ENCODE measurements at places on chromosomes 11 and 22.

DNA sequence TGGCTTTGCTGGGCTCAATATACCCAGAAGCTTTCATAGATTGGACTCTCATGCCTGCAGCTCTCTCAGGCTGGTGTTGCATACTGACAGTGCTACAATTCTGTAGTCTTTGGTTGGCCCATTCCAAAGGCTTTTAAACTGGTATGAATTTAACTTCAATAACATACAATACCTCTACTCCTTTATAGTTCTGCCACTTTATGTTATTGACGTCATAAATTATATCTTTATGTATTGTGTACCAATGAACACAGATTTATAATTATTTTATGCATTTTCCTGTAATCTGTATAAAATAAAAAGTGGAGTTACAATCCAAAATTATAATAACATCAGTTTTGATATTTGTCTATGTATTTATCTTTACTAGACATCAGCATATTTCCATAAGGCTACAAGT is 16.2 kb downstream of the PATE2 start:
- no peak for DNase-seq

- no peak for DNase-seq
Measured at GRCh38 chr11:67538823-67539505, 15.7 kb upstream of the CABP2 start.

DNA sequence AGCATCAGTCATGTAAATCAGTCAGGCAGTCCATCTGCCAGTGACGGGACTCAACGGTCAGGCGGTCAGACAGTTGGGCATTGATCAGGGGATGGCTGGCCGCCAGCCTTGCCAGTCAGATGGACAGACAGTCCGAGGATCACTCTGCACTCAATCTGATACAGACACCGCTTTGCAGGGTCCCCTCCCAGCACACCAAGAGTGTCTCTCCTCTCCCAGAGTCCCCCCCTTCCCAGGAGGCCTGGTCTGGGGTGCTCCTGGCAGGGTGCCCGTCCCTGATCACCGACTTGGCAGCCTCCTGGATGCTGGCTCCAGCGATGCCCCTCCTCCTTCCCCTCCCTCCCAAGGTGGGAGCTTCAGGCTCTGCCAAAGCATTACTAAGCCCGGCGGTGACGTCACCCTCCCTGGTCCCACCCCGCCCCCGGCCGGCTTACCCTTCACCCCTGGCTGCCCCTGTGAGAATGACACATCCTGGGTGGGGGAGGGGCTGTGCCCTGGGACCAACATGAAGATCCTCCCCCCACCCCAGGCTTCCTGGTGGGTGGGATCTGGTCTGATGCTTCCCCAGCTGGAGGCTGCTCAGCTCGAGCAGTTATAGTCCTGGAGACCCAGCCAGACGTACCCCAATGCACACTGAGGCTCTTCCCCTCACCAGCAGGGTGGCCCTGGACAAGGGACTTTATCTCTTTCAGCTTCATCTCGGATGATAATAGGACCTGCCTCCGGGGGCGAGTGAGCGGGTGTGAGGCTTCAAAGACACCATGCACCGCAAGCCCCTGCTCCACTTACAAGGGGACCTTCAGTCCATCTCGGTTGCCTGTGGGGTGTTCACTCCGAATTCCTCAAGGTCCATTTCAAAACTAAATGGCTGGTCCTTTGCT is 69.2 kb downstream of the CD82 start:
- peak; percentile 74 for DNase-seq

DNA sequence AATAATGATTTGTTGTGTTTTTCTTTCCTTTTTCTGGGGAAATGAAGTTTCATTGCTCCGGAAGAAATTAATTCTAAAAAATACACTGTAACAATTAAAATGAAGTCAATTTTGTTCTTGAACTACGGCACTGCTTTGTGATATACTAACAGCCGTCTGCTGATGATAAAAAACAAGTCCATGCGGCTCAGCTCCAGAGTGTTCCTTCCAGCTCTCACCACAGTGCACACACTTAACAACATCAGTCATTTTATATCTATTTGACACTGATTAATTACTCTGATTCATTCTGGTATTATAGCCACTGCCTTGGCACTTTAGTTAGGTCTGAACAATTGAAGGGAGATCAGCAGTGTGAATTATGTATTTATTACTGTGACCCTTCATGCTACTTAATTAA is 97.4 kb upstream of the SLC6A5 start:
- no peak for DNase-seq

- no peak for DNase-seq
Measured at GRCh38 chr11:78935398-78936068, 360.9 kb upstream of the NARS2 start.

- no peak for DNase-seq
Measured at GRCh38 chr11:19828382-19829108, 115.9 kb downstream of the NAV2 start.

DNA sequence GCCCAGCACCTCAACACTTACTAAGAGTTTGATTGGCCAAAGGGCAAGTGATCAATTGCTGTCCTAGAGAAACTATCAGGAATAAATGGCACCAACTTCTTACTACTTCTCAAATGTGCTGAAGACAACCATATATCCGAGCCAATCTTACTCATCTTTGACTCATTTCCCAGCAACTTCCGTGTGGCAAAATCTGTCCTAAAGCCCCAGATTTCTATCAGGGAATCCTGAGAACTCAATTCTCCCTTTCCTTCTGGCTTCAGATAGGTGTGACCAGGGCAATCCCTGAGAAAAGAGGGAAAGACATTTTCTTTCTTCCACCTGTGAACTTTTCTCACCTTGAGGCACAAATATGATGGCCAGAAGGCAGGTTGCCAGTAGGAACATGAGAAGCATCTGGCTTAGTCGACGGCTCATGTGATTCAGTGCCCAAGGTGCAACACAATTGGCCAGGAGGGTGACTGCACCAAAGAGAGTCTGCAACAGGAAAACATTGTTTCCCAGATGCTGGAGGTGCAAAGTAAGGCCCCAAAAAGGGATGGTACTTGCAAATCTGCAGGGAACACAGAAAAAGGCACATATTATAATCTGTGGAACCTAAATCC is 21.8 kb upstream of the SLC22A24 start:
- no peak for DNase-seq

DNA sequence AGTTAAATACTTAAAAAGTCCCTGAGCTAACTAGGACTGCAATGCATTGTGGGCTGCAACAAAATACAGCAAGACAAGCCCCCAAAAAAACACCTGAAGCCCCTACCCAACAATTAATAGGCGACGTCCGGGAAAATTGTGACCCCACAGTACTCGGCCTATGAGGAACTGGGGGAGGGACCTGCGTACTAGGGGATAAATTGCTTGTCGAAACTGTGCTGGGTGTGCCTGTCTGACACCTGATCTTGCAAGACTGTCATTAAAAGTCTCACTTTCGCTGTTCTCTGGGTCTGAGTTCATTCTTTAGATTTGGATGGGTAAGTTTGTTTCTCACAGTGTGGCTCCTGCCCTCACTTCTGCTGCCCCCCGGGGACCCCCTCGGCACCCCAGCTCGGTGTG is 15.2 kb downstream of the TANGO2 start:
- DNase-seq: no peak

- no peak for DNase-seq
Measured at GRCh38 chr11:126233391-126233790, 21.8 kb downstream of the FAM118B start.

DNA sequence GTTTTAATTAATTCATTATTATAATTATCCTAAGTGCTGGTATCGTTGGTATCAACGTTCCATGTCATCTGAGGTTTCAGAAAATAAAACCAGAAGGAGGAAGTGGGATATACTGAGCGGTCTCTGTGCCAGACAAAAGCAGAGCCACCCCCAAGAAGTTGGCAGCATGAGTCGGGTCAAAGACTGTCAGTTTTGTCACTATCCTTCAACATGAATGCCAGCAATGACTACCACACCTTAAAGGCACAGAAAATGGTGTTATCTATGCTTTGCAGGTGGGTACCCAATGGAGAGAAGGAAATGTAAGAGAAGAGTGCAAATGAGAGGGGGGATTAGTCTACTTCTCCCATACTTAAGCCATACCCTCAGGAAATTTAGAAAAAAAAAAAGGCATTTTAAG is 408.5 kb downstream of the OPCML start:
- DNase-seq: no peak

- DNase-seq: no peak
Measured at GRCh38 chr22:50287731-50288130, 17.6 kb upstream of the MAPK11 start.

DNA sequence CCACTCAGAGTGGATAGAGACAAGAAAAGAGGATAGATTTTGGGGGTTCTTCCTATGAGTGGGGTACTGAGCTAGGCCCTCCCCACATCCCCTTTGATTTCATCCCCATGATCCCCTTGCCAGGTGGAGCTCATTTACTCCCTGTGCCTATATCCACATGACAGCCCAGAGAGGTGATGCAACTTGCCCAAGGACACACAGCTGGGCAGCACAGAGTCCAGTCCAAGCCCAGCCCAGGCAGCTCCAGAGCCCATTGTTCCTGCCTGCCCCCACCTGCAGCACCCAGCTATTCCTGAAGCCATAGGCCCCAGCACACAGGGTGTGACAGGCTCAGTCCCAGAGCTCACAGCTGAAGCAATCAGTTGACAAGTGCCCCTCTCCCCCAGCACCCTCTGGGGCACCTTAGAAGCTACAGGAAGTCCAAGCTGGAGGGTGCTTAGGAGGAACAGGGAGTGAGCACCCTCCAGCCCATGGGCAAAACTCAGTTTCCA is 41.7 kb downstream of the SHISAL1 start:
- DNase-seq: no peak

- no peak for DNase-seq
Measured at GRCh38 chr11:12542186-12542935, 131.9 kb upstream of the TEAD1 start.

GRCh38 chr22:35708453-35708852 is 9.2 kb upstream of the APOL5 start:
- no peak for DNase-seq

GRCh38 chr11:31764766-31765165 is 46.4 kb downstream of the PAX6 start:
- DNase-seq: no peak

GRCh38 chr11:88360141-88360540 is 22.6 kb upstream of the CTSC start:
- no peak for DNase-seq

DNA sequence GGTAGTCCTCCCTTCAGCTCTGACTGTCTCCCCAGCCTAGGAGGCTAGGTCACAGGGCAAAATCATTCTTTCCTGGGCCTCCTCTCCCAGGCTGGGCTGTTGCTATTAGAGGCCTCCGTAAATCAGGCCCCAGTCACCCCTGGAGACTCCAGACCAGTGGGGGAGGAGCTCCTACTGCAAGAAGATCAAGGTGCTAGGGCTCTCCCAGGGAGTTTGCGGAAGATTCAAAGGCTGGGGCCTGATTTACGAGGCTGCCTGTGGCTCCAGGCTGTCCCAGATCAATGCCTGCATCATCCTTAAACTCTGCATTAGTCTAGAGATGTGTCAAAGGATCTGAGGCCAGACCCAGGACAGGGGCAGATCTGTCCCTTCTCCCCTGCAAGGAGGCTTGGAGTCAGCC is 346.2 kb downstream of the TENM4 start:
- DNase-seq: peak; percentile 16

- DNase-seq: no peak
Measured at GRCh38 chr11:44837661-44838060, 110.9 kb downstream of the TSPAN18 start.

GRCh38 chr11:19450282-19450681 is 209.5 kb upstream of the E2F8 start:
- DNase-seq: no peak

DNA sequence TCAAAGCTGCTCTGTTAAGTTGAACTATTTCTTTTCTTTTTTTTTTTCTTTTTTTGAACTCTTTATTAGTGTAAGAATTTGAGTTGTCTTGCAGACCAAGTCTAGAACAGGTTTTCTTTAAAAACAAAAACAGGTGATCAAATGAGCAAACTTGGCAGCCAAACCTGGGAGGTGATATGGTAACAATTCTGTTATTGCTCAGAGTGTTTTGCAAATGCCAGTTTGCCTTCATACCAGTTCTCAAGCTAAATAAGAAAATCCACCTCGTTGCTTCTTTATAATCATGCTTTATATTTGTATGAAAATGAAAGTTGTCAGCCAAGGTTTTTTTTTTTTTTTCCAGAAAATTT is 76.9 kb downstream of the DEPDC5 start:
- no peak for DNase-seq

GRCh38 chr11:1928470-1928890 is 9.0 kb downstream of the TNNT3 start:
- peak; percentile 51 for DNase-seq

GRCh38 chr22:45318168-45318557 is 8.4 kb downstream of the FAM118A start:
- DNase-seq: peak; percentile 86

DNA sequence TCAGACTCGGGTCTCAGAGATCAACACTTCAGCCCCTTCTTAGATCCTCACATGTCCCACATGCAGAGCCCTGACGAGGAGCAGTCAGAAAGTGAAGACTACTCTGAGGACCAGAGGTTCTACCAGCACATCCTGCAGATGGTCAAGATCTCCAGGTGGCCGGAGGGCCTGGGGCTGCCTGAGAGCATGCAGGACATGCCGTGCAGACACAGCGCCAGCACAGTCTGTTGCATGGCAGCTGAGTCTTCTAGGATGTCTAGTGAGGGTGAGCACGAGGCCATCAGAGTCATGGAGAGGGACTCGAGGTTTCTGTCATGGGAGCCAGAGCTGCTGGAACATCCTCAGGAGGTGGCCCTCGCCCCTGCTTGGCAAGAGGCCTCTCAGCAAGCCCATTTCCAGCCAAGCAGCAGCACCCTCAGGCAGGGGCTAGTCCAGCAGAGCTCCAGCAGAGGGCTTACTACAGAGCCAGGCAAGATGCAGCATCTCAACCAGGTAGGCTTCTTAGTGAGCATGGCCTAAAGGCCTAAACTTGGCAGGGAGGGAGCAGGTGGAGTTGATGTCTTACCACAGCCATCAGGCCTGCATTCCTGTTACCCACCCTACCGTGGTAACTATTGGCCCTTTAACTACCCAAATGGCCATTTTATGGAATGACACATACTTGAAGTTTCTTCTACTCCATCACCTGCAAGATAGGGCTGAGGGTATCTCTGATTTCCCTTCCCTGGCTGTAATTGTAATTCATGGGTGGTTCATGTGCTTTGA is 28.7 kb downstream of the CEP164 start:
- no peak for DNase-seq

Measured in right hindlimb (tissue), 1 donor.